ENCODE measurements at places on chromosomes 4 and X. TPM values are rescaled to one million over a fixed set of nuclear protein-coding genes. Genes with fewer than 3 reads are reported as not detected.

Gene TLL1
- 0.30 TPM for total RNA-seq

Gene IBSP
- not detected for total RNA-seq

Gene AREG
- total RNA-seq, result 96.5 TPM

Gene P2RY8
- 0.02 TPM for total RNA-seq

Gene MAP7D2
- 6.1 TPM for total RNA-seq

Gene HPSE
- total RNA-seq, result 1.2 TPM

Gene GLRA3
- not detected for total RNA-seq

Gene CCDC110
- total RNA-seq, result not detected

Gene RIBC1
- 0.94 TPM for total RNA-seq

Gene SYAP1
- total RNA-seq, result 21.8 TPM

Gene ARAP2
- total RNA-seq, result 0.57 TPM
